ENCODE measurements at places on chromosomes 13 and 19.

DNA sequence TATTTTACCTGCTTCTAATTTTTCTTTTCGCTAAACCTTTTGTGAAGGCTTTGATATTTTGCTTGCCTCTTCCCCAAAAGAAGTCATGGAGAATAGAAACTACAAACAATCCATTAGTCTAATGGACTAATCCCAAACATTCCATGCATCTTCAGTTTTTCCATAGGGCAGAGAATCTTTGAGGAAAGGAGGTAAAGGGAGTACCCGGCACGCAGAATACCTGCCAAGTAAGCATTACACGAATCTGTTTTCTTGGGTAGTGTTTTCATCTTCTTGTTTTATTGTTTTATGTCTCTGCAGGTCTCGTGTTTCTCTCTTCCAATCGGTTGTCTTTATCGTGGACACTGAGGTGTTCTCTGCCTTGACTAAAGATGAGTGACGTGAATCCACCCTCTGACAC is at the start of gene NLRP8:
Gene NLRP8, plus strand, starts transcription at position 301 of the 400 bp plus-strand sequence.
- DNase-seq, result no peak

DNA sequence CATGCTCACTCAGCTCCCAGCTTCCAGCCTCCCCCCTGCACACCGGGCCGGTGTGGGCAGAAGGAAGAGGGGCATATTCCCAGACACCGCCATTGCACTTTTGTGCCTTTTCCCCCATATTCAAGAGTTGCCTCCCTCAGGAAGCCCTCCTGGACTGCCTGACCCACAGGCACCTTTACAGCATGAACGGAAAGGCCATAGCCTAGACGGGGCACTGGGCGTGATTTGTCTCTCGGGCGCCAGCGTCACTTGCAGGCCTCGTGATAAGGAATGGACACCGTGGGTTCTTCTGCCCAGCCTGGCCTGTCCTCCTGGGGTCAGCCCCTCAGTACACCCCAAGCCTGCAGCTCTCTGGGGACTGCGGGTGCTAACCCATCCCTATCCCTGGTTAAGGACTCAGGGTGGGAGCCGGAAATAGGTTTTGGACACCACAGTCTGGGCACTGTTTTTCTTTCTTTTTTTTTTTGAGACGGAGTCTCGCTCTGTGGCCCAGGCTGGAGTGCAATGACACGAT is 933 bp upstream of the UQCR11 start:
- DNase-seq, result no peak

GRCh38 chr13:109785141-109785891 is 1.1 kb downstream of the IRS2 start:
- peak; percentile 61 for DNase-seq

DNA sequence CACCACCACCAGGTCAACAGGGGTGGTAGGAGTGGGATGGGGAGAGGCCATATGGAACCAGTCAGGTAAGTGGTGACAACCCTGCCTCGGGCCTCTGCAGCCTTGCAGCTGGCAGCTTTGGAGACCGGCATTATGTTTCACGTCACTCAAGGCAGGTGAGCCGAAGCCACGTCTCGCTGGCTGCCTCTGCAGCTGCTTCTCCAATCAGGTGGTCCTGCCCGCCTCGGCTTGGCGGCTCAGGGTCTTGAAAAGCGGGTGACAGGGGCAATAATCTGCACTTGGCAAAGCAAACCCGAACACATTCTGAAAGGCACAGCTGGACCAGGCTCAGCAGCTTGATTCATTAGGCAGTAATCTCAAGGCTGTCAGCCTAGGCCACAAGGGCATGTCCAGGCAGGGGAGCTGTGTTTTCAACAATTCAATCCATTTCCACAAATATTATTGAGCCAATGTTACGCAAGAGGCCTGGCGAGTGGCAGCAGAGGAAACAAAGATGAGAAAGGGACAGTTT is 77.4 kb upstream of the PCDH8 start:
- no peak for DNase-seq

DNA sequence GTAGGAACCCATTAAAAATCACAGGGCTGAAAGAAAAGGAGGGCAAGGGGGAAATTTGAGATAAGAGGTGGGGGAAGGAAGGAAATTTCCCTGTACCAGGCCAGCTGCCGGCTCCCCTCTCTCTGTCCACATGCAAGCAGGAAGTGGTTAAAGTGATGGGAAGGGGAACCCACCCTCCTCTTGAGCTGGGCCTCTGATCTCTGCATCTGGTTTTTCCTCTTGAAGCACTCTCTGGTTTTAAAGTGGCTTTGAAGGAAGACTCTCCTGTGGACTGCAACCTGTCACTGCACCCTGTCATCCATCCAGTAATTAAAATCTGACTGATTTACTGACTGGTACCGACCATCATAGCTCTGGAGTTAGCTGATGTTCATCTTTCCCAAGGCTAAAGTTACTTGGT is 239.6 kb downstream of the TSHZ3 start:
- no peak for DNase-seq

DNA sequence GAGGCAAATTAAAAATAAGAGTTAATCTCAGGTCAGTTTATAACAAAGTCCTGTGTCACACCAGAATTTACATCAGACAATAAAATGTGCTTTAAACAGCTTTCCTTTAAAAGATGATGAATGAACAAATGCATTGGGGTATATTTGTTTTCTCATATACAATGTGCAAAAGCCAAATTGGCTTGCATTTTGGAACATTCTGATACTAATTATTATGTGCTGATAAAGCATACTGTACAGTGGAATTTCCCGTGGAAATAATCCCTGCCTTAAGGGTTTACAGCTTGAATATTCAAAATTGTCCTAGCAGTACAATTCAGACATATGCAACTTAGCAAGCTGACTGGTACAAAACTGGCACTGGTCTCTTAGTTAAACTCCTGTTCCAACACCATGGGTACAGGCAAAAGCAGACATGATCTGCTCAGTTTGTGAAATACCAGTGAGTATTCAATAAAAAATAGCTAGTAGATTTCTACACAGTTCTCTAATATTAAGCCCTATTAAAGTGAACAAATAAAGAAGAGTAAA is 373.4 kb downstream of the SLITRK1 start:
- DNase-seq, result no peak

DNA sequence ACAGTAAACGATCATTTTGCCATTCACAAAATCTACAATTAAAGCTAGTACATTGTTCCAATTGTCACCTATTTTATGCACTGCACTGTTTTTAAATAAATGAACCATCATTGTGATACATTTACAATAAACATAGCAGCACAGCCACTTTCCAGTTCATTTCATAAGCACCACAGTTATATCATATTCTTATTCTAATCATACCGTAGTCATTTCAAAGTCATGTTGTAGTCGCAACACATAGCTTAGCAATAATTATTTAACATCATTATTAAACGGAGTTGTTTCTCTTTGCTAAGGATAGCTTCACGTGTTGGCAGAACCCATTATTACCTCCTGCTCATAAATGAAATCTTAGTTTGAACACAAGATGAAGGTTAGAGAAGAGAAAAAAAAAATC is 2.2 kb upstream of the PCDH9 start:
- no peak for DNase-seq

DNA sequence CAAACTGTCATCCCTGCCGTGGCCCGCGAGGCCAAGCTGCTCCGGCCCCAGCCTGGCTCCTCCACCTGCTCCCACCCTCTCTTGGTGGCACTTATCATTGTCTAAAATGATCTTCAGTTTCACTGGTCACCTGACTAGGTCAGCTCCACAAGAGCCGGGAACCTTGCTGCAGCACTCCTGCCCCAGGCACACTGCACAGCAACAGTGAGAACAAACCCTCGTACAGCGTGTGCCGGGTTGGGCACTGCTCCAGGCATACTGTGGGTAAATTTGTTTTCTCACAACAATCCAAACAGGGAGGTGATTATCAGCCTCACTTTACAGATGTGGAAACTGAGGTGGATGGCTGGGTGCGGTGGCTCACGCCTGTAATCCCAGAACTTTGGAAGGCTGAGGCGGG is 8.9 kb downstream of the DEDD2 start:
- DNase-seq, result no peak

DNA sequence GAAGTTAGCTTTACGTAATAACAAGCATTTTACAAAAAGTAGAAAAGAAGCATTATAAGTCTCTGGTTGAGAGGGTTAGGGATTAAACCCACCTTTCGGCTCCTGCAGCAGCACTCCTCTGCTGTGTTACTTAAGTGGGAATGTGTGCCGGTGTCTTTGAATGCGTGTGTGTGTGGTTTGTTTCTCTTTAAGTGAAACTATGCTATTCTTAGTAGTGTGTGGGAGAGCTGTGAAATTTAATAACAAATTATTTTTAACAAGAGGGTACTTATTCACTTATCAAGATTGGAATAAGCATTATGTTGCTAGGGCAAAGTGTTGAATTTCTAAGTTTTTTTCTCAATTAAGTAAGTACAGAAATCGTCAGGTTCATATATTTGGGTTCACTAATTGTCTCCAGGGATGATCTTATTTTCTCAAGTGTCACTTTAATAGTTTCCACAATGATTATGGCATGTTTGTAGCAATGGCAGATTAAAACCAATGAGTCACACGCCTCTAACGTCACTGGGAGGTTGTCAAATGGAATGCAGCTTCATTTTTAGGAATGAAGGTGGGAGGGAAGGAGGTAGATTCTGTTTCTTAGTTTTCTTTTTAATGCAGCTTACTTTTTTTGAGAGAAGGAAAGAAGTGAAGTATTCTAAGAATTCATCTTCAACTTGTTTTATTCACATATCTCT is 151.3 kb downstream of the LMO7 start:
- DNase-seq, result no peak

DNA sequence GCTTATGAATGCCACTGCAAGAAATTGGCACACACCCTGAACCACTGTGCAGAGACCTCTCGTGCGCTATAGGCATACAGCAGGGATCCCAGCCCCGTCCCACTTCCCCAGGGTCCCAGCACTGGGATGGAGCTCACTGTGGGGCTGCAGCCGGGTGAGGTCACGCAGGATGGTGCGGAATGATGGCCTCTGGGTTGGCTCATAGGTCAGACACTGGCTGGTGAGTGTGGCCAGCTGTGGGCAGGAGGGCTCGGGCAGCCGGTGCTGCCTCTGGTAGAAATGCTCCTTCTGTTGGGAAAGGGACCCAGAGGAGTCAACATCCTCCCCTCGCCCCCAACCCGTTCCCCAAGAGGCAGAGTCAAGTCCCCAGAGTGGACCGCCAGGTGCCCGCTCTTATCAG is 17.0 kb upstream of the ICAM3 start:
- DNase-seq, result no peak

DNA sequence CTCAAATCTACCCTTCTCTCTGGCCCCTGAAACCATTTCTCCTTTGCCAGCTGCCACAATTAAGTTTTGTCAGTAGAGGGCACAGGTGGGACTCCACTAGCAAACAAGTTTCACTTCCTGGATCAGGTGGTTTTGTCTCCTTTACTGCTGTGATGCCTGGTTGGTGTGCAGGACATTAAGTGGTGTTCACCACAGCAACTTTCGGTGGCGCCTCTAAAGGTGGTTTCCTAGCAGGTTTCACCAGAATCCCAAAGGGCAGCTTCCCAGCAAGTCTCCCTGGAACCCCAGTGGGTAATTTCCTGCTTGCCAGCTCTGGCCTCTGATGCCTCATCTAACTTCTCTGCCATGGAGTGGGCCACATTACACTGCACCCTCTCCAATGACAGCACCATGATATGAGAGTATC is 16.6 kb downstream of the MED4 start:
- DNase-seq, result no peak

DNA sequence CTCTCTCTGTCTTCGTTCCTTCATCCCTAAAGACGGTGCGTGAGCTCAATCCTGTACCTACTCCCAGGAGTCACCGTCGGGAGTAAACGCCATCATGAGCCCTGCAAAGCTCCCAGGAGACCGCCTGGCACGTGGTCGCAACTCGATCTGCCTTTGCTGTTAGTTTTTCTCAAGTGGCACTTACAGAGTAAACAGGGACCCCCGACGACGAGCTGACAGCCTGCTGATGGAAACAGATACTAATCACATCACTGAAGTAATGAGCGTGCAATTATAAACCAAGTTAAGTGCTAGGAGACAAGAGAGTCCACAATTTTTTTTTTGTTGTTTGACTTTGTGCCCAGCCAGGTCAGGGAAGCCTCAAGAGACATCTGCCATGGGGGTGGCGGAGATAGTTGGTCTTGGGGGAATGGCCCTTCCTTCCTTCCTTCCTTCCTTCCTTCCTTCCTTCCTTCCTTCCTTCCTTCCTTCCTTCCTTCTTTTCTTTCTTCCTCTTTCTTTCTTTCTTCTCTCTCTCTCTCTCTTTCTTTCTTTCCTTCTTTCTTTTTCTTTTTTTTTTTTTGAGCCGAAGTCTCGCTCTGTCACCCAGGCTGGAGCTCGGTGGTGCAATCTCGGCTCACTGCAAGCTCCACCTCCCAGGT is 23.6 kb downstream of the CACNG6 start:
- DNase-seq, result no peak

GRCh38 chr19:51688671-51689571 is 4.2 kb upstream of the SPACA6 start:
- DNase-seq, result no peak

GRCh38 chr13:50810998-50811397 is 32.5 kb downstream of the DLEU7 start:
- DNase-seq, result no peak

DNA sequence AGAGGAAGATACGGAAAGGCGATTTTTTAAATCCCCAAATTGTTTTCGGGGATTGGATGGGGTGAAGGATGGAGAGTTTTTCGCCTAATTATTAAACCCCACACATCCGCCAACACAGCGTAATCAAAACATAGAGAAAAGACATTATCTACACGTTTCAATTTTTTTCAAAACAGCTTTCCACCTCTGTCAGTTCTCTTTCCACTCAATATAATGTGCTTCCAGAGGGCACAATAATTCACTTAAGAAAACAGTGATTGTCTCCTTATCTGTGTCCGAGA is 435 bp upstream of the OBI1 start:
- no peak for DNase-seq

DNA sequence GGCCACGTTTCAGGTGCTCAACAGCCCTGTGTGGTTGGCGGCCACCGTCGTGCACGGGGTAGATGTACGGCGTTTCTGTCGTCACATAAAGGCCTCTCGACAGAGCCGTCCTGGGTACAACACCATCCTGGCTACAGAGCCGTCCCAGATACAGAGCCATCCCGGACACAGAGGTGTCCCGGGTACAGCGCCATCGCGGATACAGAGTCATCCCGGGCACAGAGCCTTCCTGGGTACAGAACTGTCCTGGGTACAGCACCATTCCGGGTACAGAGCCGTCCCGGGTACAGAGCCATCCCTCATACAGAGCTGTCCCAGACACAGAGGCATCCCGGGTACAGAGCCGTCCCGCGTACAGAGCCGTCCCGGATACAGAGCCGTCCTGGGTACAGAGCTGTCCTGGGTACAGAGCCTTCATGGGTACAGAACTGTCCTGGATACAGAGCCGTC is 222.7 kb upstream of the SOX1 start:
- no peak for DNase-seq

DNA sequence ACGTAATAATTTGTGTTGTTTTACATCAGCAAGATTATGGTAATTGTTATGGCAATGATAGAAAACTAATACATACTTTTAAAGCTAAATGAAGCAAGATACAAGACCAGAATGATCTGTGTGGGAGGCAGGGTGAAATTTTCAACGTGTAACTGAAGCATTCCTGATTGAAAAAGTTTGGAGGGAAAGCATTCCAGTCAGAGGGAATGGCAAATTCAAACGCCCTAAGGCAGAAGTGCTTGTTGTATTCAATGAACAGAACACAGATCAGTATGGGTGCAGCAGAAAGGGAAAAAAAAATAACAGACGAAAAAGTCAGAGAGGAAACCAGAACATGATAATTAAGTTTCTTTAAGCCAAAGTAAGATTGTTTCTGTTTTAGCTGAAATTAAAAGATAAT is 928.5 kb upstream of the SLITRK1 start:
- no peak for DNase-seq

All from activated CD4-positive, CD25-positive, alpha-beta regulatory T cell treated with anti-CD3 and anti-CD28 coated beads, Interleukin-2, amount 50 U/mL, for 72 hours (primary cell).